Esophagus squamous epithelium (tissue), 5 donors: ENCODE measurements at places on chromosomes 12 and 14. TPM values are rescaled to one million over a fixed set of nuclear protein-coding genes. Genes with fewer than 3 reads are reported as not detected.

DNA sequence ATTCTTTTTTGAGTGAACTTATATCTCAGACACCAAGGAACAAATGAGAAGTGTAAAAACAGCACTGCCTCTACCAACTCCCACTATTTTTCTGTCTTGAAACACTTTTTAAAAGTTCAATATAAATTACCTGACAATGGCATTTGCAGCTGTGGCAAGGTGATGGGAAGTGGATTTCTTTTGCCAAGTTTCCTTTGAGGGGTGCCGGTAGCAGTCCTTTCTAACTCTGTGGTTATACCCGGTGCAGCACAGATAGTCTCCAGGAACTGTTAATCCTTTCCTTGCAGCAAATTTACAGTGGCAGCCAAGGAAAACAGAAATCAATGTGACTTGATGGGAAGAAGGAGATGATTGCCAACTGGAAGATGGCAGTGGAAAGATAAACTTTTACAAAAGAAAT is 243.7 kb downstream of the BCAT1 start:
- no peaks in the 10 kb centered on the region for H3K27me3 ChIP-seq
- H3K27ac ChIP-seq: no peak overlapping the region
- H3K4me1 ChIP-seq: no peaks in the 10 kb centered on the region
- H3K4me3 ChIP-seq: no peak overlapping the region
- H3K36me3 ChIP-seq: no peaks in the 10 kb centered on the region

TPPP2 gene
- not detected for total RNA-seq

GRCh38 chr12:96447256-96447655 is 42.1 kb upstream of the CFAP54 start:
- no peaks in the 10 kb centered on the region for H3K36me3 ChIP-seq
- H3K4me3 ChIP-seq: no peak overlapping the region
- H3K27ac ChIP-seq: no peak overlapping the region
- H3K4me1 ChIP-seq: no peaks in the 10 kb centered on the region

DNA sequence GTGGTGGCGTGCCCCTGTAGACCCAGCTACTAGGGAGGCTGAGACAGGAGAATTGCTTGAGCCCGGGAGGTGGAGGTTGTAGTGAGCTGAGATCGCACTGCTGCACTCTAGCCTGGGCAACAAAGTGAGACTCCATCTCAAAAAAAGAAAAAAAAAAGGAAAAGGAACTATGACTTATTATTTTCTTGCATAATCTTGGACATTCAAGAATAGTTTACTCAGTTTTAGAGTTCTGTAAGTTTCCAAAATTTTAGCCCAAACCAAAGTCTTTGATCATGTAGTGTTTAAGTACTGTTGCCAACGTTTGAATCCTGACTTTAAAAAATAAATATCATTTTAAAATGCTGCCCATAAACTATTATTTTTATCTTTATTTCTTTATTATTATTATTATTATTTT is 6.2 kb downstream of the PSMA6 start:
- peaks cover 5% of the 10 kb centered on the region for H3K36me3 ChIP-seq
- H3K27me3 ChIP-seq: no peaks in the 10 kb centered on the region
- no peak overlapping the region for H3K4me3 ChIP-seq
- H3K27ac ChIP-seq: no peak overlapping the region
- DNase-seq: no peak
- H3K4me1 ChIP-seq: peaks cover 81% of the 10 kb centered on the region

DNA sequence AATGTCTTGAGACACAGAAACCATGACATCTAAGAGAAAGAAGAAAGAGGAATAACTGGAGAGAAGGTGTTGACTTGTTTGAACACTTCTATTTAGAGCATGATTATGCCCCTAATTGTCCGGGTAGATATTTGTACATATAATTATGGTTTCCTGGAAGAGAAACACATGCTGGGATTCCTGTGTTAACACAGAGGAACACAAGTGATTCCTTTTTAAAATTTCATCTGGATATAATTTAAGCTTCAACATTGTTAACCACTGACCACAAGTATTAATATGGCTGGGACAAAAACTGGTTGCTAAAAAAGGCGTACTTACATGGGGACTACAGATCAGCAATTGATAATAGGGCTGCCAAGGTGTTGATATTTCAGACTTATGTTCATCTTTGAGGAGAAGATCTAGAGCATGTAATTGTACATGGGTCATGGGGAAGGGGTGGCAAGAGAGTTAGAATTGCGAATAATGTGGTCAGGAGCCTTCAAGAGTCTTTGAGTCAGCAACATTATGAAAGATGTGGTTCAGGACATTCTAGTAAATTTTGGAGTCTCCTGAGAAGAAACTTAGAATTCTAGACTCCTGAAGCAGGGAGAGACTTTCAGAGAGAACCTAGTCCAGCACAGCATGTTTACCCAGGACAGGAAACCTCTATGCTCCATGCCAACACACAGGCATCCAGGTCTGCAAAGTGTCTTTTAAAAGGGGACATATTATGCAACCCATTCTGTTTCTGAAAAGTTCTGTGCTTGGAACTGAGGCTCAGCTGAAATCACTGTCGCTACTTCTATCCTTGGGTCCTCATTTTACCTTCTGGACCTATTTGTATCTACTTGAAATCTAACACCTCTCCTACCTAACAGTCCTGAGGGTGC is 56.5 kb downstream of the SLC38A1 start:
- H3K4me3 ChIP-seq: no peak overlapping the region
- H3K4me1 ChIP-seq: no peaks in the 10 kb centered on the region
- H3K27ac ChIP-seq: no peak overlapping the region
- no peaks in the 10 kb centered on the region for H3K27me3 ChIP-seq
